ENCODE measurements at places on chromosomes 11 and 22. TPM values are rescaled to one million over a fixed set of nuclear protein-coding genes. Genes with fewer than 3 reads are reported as not detected.

GRCh38 chr11:19777377-19778102 is 64.9 kb downstream of the NAV2 start:
- H3K4me3 ChIP-seq = peak overlapping the region; percentile 52
- no peak for DNase-seq
- H3K27me3 ChIP-seq = no peaks in the 10 kb centered on the region
- H3K27ac ChIP-seq = peak overlapping the region; percentile 27
- peaks cover 45% of the 10 kb centered on the region for H3K4me1 ChIP-seq

MGAT3 gene
- 9.8 TPM for total RNA-seq

SOX10 gene
- total RNA-seq = 23.0 TPM

DNA sequence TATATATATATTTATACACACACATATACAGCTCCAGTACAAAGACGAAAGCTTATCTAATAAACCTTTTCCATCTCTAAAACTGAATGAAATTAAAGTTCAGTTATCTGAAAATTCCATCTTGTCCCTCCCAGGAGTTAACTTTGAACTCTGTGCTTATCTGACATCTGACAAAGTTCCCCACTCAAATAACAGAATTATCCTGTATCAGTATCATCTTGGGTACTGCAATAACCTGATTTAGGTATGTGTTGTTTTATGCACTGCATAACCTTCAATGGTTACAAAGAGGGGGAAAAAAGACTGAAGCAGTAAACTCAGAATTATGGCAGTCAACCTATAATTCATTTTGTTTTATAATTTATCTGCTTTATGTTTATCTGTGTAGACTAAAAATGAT is 96.6 kb downstream of the SGSM3 start:
- no peaks in the 10 kb centered on the region for H3K4me1 ChIP-seq
- no peaks in the 10 kb centered on the region for H3K36me3 ChIP-seq
- no peak for DNase-seq
- H3K27ac ChIP-seq = no peak overlapping the region
- H3K4me3 ChIP-seq = no peak overlapping the region
- H3K27me3 ChIP-seq = no peaks in the 10 kb centered on the region

LRRC75B gene
- total RNA-seq = 22.7 TPM

SHISAL1 gene
- 1.6 TPM for total RNA-seq

OR4C3 gene
- total RNA-seq = not detected

DNA sequence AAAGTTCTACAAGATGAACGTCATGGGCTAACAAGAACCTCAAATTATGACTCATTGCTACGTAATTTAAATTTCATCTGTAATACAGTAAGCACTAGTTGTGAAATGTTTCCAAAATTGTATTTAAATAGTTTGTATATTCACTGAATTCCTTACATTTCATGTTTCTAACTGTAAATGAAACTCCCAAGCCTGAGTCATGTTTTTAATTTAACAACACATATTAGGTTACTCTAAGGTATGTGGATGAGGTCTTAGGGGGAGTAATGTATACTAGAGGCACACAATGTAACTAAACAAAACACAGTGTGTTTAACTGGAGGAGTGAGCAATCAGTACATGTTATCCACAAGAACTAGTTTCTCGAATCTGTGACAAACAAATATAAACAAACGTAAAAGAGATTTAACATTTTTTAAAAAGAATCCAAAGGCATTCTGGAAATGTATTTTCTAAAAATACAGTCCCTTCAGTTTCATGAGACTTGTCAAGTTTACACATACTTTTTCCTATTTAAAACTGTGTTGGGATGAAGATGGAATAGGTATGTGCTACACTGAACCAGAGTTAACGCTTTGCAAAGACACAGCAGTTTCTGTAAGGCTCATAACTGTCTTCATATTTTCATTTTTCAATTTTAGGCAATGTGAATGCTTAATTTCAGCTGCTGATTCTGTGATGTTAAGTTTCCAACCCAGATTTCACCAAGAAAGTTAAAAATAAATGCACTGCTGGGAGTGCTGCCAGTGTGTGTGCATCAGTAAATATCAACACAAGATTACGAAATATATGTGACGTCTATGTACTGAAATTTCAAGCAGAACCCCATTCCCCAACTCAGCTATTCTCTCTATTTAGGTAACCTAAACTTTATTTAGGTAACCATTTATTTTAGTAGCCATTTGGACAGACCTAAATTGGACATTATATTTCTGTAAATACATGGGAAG is 52.6 kb downstream of the PITPNB start:
- H3K27me3 ChIP-seq = no peaks in the 10 kb centered on the region
- no peak for DNase-seq
- peaks cover 13% of the 10 kb centered on the region for H3K36me3 ChIP-seq
- H3K4me1 ChIP-seq = peaks cover 4% of the 10 kb centered on the region
- no peak overlapping the region for H3K4me3 ChIP-seq

DNA sequence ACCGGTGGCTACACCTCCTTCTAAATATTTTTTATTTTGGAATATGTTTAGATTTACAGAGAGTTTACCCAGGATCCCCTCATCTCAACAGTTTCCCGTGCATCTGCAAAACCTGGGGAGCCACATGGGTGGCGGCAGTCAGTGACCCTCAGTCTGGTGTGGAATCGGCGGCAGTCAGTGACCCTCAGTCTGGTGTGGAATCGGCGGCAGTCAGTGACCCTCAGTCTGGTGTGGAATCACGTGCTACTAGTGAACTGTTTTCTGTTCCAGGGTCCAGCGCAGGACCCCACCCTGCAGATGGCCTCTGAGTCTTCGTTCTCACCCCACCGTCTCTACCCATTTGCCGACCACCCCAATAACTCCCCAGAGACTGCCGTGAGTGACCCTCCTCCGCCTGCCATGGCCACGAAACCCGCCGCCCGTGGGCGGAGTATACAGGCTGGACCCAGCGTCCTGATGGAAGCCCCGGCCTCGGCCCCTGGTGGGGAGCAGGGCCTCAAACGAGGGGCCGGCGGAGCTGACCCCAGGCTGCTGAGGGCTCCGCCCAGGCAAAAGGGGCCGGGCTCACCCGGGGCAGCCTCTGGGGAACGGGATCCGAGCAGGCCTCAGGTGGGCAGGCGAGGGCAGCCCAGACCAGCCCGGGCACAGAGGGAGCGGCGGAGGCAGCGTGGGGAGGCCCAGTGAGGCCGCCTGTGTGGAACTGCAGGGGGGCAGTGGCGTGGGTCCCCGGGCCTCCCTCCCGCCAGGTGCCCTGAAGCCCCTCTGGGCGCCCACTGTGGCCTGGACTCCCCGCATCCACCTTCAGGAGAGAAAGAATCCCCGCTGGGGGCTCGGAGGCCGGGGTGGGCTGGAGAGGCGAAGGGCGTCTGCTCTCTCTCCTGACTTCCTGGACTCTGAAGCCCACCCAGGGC is 2.5 kb downstream of the IL17REL start:
- no peaks in the 10 kb centered on the region for H3K36me3 ChIP-seq
- DNase-seq = no peak
- H3K4me1 ChIP-seq = no peaks in the 10 kb centered on the region
- peaks cover 24% of the 10 kb centered on the region for H3K27me3 ChIP-seq

MIAT gene
- total RNA-seq = 0.53 TPM

CYP2D6 gene
- 0.53 TPM for total RNA-seq

GRCh38 chr11:72102162-72102561 is 935 bp downstream of the LAMTOR1 start:
- peak overlapping the region; percentile 94 for H3K27ac ChIP-seq
- no peaks in the 10 kb centered on the region for H3K27me3 ChIP-seq
- DNase-seq = no peak
- H3K36me3 ChIP-seq = peaks cover 23% of the 10 kb centered on the region
- H3K4me3 ChIP-seq = peak overlapping the region; percentile 78
- peaks cover 10% of the 10 kb centered on the region for H3K4me1 ChIP-seq

GRCh38 chr22:35505399-35506258 is 35.0 kb upstream of the RASD2 start:
- H3K27ac ChIP-seq = no peak overlapping the region
- H3K36me3 ChIP-seq = no peaks in the 10 kb centered on the region
- H3K4me3 ChIP-seq = no peak overlapping the region
- H3K27me3 ChIP-seq = no peaks in the 10 kb centered on the region

GRCh38 chr11:12235947-12236743 is 125.8 kb downstream of the MICAL2 start:
- H3K27me3 ChIP-seq = no peaks in the 10 kb centered on the region
- peaks cover 92% of the 10 kb centered on the region for H3K4me1 ChIP-seq
- peaks cover 73% of the 10 kb centered on the region for H3K36me3 ChIP-seq

DNA sequence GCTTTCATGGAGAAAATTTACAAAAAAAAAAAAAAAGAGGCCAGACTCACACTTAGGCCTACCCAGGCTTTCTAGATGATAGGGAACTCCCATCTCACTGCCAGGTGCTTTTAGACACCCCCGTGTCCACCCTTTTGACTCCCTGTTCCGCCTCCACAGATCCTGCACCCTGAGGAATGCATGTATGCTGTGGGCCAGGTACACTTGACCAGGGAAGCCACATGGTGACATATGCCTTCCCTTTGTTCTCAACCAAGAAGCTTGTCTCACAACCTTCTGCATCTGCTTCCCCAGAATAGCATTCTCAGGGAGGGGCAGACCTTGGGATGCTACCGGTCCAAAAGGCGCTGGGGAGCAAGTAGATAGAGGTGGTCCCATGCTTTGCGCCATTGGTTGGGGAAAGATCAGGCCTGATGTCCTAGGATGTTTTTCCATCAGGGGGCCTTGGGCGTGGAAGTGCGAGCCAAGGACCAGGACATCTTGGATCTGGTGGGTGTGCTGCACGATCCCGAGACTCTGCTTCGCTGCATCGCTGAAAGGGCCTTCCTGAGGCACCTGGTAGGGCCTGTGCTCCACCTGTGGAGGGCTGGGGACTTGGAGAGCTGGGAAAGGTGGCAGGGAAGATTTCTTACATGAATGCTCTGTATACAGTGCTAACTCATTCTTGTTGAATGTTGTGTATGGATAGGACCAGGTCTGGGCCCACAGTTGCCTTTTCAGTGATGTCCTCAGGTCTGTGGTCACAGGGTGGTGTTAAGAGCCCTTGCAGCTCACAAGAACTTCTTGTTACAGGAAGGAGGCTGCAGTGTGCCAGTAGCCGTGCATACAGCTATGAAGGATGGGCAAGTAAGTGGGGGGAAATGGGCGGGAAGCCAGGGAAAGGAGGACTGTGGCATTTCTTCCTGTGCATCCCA is 7.5 kb downstream of the HMBS start:
- peaks cover 15% of the 10 kb centered on the region for H3K4me1 ChIP-seq
- H3K27ac ChIP-seq = peak overlapping the region; percentile 21
- H3K36me3 ChIP-seq = peaks cover 7% of the 10 kb centered on the region

Data from ascending aorta (tissue), 2 donors.